ENCODE measurements at places on chromosomes 3 and 15.
A peak's percentile ranks its signal among the peaks of the same experiment; 100 is the strongest.

DNA sequence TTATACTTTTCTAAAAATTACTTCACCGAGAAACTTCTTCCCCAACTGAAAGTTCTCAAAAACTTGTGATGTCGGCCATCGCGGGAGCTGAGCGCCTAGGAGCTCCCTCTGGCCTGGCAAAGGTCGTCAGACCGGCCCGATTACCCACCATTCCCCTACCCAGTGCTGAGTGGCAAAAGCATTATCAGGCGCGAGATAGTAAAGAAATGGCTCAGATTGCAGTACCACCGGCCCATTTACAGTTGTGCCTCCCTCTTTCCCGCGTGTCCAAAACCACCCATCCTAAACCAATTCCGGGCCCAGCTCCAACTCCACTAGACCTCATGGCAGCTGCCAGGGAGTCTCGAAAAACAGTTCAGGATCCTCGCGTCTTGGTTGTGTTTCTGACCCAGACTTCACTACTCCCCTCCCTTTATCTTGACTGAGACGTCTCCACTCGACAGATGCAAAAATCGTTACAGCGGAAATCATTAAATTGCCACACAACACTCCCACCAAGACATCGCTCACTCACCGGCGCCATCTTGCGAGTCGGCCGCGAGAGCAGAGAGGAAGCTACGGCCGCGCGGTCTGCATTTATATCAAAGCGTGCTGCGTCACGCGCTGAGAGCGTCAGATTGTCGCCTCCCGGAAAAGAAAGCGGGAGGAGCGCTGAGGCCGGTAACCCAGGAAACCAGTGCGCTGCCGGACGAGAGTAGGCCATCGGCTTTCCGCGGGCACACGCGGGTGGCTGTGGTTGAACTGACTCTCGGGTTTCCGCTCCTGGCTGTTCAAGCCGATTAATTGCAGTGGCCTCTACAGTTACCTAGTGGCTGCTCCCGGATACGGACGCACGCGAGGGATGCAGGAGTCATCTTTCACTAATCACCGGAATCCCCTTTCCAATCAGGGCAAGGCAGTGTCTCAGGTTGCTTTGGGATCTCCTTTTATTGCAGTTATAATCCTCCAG lies at the start of gene RPL22L1:
Gene RPL22L1 (minus strand): TSS at position 551 of the 949 bp plus-strand sequence. CDS start 28 bp downstream, at position 523.
- DNase-seq, result peak; percentile 85

- no peak for DNase-seq
Observed at GRCh38 chr15:59180945-59181600, 25.6 kb upstream of the LDHAL6B start.

DNA sequence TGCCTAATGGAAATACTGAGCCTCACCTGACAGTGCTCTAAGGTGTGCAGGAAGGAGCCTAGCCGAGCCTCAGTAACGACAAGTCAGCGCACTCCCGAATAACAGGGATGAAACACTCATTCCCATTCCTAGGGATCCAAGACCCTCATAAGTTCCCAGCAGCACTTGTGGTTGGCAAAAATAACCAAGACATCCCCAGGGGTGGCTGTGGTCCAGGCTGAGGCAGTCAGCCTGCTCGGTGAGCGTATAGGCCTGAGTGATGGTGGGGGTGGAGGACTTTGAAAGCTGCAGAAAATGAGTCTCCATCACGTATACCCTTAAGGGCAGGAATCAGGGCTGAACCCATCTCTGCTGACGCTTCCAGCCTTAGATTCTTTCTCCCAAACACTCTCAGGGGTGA lies 120.1 kb downstream of the SMAD6 start:
- DNase-seq, result no peak

- no peak for DNase-seq
Observed at GRCh38 chr3:62128051-62128450, 245.3 kb downstream of the FEZF2 start.

DNA sequence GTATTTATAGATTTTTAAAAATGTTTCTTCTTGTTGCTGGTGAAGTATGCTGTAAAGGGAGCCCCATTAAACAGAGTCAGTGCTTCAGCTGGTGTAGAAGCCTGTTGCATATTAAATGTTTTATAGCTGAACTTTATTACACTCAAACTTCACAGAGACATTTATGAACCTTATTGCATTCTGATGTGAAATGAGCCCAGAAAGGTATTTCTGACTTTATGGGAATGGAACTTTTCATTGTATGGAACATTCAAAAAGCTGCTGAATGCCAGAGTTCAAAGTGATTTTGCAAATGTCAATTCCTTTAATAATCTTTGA lies 329.3 kb upstream of the RASGRP1 start:
- no peak for DNase-seq

DNA sequence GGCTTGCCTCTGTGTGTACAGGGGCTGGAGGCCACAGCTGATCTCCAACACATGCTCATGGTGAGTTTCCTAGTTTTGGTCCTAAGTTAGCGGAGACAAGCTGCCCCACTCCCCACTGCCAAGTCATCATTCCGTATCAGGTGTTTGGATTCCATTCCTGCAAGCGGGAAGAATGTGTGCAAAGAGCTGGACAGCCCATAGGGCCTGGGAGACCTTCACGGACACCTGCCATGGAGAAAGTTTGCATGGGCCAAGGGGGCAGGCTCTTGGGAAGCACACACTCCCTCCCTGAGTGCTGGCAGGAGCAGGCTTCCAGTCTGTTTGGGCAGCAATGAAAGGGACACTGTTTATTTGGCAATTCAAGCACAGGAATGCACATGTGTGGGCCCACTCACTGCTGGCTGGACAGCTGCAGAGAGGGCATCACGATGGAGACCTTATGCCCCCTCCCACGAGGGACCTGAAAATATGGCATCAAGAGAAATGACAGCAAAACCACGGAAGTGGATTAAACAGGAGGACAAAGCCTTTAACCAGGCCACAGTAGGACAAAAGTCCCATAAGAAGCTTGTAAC lies 149.7 kb downstream of the KLF13 start:
- no peak for DNase-seq

- no peak for DNase-seq
Observed at GRCh38 chr3:140167600-140168281, 232.8 kb downstream of the CLSTN2 start.

- no peak for DNase-seq
Observed at GRCh38 chr3:53800041-53800906, 45.9 kb downstream of the CHDH start.

GRCh38 chr3:54817628-54818027 lies 110.2 kb downstream of the LRTM1 start:
- DNase-seq, result no peak

- no peak for DNase-seq
Observed at GRCh38 chr15:48766196-48766595, 44.7 kb downstream of the CEP152 start.

GRCh38 chr3:45425237-45425933 lies 37.0 kb downstream of the LARS2 start:
- DNase-seq, result no peak

- no peak for DNase-seq
Observed at GRCh38 chr15:37112171-37112570, 11.8 kb upstream of the MEIS2 start.

- no peak for DNase-seq
Observed at GRCh38 chr15:33567652-33568051, 256.9 kb downstream of the RYR3 start.

DNA sequence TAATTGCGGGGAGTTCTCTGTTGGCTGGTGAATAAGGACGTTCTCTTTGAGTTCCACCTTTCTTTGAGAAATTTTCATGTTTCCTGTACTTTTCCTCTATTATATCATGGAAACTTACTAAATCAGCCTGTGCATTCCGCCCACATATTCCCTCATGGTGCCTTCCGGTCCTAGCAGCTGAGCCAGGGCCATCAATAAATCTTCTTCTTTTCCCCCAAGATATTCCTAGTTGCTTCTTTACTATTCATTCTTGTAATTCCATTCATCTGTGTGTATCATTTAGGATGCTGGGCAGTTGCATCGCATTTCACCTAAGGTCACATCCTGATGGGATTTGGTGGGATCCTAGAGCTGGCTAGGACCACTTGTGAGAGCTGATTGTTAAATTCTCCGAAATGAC lies 139.2 kb downstream of the RBMS3 start:
- DNase-seq, result no peak

GRCh38 chr15:43150191-43150929 lies 17.0 kb downstream of the TMEM62 start:
- DNase-seq, result no peak

DNA sequence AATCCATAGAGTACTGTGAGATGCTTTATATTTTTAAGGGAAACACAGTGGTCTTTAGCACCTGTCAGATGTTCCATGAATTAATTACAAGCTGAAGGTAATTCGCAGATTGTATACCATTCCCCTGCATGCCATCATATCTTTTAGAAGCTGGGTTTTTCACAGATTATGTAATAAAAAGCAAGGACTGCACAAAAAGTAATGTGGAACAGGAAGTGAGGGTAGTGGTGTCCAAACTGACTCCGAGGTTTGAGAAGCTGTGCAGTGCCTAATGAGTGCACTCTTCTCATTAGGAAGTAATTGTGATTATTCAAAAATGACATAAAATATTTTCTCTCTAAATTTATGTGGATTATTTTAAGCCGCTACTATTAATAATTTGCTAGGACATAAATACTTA lies 123.2 kb downstream of the GOLIM4 start:
- no peak for DNase-seq

DNA sequence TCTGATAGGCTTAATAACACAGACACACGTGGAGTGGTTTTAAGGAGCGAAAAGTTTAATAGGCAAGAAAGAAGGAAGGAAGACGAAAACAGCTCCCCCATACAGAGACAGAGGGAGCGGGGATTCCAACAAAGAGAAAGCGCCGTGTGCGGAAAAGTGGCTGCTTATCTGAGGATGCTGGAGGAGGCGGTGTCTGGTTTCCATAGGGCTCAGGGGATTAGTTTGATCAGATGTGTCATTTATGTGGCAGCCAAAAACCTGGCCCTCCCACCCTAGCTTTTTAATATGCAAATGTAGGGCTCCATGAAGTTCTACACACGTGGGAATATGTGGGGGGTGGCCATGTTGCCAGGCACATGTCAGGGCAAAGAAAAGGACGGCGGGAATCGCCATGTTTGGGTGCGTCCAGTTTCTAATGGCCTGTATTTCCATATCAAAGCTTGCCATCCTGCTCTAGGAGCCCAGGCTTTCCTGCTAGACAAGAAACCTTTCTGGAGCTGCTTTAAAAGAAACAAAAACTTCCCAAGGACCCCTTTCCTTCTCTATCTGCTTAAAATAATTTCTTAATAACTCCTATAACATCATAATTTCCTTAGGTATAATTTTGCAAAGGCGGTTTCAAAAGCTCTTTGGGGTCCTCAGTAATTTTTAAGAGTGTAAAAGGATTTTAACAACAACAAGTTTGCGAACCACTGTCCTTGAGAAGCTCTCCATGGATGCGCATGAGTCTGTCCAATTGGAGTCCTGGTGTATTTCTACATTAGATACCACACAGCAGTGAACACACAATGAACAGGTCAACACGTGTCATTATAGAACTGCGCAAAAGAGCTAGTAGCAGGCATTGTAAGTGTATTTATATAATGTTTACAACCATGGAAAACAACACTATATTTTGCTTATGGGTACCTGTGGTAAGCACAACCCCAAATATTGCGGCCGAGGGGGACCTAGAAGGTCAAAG lies 622 bp upstream of the ZNF589 start:
- no peak for DNase-seq

GRCh38 chr15:66957431-66957720 lies 108.0 kb upstream of the SMAD3 start:
- no peak for DNase-seq

DNA sequence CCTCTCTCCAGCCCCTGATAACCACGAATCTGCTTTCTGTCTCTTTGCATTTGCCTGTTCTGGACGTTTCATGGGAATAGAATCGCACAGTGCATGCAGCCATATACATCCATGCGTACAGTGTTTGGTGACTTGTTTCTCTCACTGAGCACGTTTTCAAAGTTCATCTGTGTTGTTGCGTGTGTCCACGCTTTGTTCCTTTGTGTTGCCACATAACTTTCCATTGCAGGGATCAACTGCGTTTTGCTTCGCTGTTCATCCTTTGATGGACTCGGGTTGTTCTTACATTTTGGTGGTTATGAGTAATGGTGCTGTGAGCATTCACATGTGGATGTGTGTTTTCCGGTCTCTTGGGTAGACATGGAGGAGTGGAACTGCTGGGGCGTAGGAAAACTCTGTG lies 56.4 kb upstream of the TAMM41 start:
- no peak for DNase-seq

DNA sequence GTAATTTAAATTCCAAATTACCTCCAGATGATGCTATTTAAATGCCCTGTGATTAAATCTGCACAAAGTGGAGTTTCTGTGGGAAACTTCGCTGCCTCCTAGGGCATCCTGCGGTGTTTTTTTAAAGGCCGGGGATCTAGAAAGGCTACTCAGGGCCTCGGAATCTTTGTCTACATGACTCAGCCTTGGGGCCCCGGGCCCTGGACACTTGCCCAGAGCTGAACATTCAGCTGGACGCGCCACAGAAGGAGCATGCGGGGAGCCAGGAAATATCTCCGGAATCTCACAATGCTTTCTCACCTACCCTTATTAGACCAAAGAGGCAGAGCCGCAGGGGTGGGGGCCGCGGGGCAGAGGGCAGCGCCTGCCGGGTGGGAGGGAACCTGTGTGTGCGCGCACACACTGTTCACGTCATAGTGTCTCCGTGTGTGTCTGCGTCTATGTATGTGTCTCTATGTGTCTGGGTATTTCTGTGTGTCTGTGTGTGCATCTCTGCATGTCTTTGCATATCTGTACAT lies 145.5 kb upstream of the TPM1 start:
- DNase-seq, result no peak

- no peak for DNase-seq
Observed at GRCh38 chr3:134897391-134898141, 102.5 kb downstream of the EPHB1 start.

DNA sequence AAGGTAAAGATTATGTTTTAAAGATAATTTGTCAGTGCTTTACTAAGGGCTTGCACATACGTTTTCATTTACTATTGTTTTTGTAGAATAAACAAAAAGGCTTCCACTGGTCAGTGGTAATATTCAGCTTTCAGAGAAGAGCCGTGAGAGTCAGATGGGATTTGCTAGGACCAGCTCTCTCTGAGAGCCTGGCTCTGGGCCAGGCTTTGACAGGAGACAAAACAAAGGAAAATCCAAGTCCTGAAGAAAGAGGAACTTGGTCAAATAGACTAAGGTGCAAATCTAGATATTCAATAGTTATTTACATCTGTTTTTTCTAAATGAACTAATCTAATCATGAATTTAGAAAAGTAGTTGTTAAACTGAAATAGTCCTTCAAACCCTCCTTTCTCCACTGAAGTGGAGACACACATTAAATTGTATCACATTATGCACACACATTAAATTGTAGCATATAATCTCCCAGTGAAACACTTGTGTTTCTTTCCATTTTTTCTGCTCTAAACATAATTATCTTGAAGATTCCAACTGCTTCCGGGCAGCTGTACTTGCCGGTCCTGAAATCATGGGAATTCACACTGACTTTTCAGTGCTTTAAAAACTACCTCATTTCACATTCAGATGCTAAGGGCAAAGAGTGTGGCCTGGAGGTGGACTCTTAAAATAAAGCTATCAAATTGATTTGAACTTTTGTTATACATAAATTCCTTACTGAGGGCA lies 55.1 kb upstream of the FILIP1L start:
- DNase-seq, result no peak

- no peak for DNase-seq
Observed at GRCh38 chr3:46690798-46691197, 2.7 kb downstream of the ALS2CL start.

- DNase-seq, result no peak
Observed at GRCh38 chr3:176293276-176293675, 904.0 kb downstream of the TBL1XR1 start.

- DNase-seq, result no peak
Observed at GRCh38 chr15:45048794-45049631, 26.0 kb downstream of the SORD start.

GRCh38 chr15:82663186-82663600 lies 16.0 kb upstream of the CPEB1 start:
- DNase-seq, result peak; percentile 36
